ENCODE measurements at places on chromosomes 2 and 18.

DNA sequence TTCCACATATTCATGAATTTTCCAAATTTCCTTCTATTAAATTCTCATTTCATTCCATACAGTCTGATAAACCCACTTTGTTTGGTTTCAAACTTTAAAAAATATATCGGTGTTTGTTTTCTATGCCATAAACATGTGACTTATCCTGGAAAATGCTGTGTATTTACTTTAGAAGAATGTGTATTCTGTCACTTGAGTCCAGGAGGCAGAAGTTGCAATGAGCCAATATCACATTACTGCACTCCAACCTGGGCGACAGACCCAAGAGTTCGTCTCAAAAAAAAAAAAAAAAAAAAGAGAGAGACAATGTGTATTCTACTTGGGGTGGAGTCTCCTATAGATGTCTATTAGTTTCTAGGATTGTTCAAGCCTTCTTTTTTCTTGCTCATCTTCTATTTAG, 31.8 kb downstream of the MBD5 start:
- no peak for DNase-seq

DNA sequence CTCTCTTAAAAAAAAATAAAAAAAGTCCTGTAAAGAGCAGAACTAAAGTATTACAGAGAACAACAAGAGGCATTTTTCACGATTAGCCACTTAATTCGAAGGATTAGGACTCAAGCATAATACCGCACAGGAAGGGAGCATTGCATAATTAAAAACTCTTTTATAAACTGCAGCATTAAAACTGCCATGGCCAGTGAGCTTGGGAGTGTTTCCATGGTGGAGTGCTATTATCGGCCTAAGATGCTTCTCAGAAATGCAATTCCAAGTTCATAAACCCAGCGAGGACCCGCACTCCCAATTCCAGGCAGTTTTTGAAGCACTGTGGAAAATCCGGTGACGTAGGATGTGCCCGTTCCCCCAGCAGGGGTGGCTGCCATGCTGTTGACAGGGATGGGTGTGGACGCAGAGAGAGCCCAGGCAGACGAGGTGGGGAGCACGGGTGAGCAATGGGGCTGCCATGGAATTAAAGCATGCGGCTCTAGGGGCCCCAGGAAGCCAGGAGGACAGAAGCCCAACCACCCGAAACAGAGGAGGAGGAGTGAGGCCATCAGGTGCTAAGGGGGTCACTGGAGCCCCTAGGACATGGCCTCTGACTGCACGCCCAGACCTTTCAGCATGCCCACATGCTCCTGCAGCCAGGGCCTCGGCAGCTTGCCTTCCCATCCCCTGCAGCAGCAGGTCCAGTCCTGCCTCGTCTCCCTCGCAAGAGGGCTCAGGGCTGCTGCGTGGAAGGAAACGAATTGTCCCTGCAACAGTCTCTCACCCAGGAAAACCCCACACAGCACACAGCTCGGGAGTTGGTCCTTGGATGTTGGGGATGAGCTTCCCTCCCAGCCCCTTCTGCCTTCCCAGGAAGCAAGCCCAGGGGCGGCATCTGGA, 233.4 kb downstream of the NDUFA10 start:
- DNase-seq = no peak

GRCh38 chr2:46056541-46056940, 240.7 kb upstream of the EPAS1 start:
- no peak for DNase-seq

DNA sequence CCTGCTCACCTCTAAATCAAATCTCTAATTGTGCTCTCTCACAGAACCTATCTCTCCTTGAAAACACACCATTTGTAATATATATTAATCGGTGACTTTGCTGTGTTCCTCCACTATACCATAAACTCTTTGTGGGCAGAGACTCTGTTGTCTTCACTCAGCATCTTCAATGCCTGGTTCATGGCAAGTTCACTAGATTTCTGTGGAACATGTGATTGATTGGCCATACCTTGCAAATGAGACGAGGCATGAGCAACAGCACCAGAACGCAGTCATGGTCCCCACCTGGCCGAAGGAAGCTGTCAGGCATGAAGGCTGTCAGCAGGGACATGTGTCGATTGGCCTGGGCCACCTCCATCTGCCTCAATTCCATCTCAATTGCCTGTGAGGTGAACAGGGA, 11.6 kb downstream of the DCTN1 start:
- DNase-seq = no peak

DNA sequence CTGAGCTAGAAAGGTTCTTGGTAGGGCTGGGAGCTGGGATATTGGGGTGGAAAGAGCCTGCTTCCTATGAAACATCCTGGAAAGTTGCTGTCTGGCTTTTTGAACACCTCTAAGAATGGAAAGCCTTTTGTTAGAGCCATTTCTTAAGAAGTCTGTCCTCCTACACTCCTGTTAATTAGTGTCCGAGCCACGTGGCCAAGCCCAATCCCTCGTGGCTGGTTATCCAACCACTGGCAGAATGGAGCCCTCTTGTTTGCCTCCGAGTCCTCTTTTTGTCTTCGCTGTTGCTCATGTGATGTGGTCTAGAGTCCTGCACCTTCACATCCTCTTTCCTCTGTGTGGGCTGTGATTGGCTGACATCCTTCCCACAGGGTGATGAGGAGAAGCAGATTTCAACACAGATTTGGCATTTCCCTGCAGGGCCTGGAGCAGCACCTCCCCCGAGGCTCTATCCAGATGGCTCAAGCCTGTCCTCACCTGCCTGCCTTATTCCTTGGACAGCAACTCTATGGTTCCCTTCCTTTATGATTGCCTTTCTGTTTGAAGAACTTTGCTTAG, 8.2 kb upstream of the TOGARAM2 start:
- DNase-seq = no peak

DNA sequence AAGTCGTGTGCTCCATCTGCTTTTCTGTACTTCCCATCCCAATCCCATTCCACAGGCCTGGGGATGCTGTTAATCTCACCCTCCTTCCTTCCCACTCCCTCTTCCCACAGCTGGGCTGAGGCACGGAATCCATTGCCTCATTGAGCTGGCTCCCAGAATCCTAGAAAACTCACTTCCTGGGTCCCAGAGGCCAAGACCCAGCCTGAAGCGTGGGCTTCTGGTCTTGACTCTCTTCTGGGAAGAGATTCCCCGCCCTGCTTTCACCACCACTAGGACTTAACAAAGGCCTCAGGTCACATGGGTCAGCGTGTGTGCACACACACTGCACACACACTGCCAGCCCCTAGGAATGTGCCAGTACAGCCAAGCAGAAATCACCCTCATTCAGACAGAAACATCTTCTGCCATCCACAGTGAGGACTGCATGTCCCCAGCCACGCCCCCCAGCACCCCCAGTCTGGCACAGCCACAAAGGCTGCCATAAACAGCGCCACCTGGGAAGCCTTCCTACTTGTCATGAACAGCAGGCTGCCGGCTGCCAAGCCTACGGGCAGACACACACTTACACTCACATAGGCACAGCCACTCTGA, 165.8 kb downstream of the TNS1 start:
- no peak for DNase-seq

- DNase-seq = no peak
Observed at GRCh38 chr2:66109419-66109818, 325.5 kb upstream of the MEIS1 start.

GRCh38 chr2:12847694-12848575, 131.2 kb downstream of the TRIB2 start:
- DNase-seq = no peak

DNA sequence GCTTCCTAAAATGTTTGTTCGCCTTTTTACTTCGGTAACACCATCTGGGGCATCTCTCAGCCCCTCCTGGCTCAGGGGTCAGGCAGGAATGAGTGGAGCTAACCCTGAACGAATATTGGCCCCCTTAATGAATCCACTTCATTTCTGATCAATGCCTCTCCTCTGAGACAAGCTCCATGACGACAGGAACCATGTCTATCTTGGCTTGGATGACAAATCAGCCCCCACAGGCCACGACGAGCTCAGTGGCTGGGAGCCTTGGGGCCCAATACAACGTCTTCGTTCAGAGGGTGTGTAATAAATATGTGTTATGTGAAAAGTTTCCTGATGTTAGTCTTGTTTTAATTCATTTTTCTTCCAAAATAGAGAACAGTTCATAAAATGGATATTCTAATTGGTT, 133.0 kb downstream of the COL6A3 start:
- DNase-seq = no peak

- DNase-seq = no peak
Observed at GRCh38 chr18:10685484-10685883, 159.7 kb downstream of the NAPG start.

DNA sequence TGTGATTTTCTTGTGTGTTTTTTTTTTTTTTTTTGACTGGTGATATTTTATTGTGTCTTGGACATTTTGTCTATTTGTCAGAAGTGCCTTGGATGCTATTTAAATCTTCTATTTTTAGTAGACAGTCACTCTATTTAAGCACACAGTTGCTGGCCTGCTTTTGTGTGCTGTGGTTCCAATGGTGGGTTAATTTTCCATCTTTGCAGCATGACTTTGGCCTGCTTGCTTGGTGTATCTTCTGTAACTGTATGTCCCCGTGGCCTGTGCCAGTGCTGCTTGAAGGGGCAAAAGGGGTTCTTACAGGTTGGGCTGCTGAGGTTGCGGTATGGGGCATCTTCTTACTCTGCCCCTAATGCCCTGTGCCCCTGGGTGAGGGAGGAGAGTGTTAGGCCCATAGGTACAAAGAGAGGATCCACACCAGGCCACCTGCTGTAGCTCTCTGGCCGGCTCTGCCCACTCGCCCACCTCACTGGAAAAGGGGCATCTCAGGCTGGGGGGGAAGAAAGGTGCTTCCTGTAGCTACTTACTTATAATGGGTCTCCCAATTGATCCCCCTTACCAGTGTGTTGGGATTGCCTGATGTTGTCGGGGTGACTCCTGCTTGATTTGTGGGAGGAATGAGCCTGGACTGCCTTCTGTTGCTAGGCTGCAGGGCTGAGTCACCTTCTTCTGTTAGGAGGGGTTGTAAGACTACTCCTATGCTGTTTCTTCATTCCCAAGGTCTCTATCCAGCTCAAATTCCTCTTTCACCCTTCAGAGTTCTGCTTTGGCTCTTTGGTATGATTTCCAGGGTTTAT, 490.0 kb upstream of the HS6ST1 start:
- no peak for DNase-seq

DNA sequence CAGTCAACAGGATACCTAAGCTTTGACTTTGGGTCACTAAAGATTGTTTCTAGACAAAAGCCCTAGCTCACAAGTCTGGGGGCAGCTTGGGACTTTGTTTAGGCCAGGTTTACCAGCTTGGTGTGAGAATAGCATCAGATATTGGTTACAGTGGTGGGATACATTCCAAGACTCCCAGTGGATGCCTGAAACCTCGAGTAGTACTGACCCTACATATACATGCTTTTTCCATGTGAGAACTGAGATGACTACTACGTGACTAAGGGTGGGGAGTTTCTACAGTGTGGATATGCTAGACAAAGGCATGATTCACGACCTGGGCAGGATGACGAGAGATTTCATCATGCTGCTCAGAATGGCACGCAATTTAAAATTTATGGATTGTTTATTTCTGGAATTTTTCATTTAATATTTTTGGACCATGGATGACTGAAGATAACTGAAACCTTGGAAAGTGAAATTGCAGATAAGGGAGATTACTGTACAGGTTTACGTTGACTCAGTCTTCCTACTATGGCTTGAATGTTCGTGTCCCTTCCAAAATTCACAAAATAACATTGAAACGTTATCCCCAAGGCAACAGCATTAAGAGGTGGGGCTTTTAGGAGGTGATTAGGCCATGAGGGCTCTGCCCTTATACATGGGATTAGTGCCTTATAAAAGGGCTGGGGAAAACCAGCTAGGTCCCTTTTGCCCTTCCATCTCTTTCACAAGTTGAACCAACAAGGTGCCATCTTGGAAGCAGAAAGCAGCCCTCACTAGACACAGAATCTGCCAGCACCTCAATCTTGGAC, 50.2 kb upstream of the CTAGE1 start:
- DNase-seq = no peak

GRCh38 chr2:74011246-74011645, 26.5 kb downstream of the TET3 start:
- DNase-seq = no peak

GRCh38 chr2:69499966-69500365, 62.7 kb upstream of the NFU1 start:
- DNase-seq = no peak

- DNase-seq = peak; percentile 10
Observed at GRCh38 chr18:5073026-5073944, 123.8 kb downstream of the AKAIN1 start.

DNA sequence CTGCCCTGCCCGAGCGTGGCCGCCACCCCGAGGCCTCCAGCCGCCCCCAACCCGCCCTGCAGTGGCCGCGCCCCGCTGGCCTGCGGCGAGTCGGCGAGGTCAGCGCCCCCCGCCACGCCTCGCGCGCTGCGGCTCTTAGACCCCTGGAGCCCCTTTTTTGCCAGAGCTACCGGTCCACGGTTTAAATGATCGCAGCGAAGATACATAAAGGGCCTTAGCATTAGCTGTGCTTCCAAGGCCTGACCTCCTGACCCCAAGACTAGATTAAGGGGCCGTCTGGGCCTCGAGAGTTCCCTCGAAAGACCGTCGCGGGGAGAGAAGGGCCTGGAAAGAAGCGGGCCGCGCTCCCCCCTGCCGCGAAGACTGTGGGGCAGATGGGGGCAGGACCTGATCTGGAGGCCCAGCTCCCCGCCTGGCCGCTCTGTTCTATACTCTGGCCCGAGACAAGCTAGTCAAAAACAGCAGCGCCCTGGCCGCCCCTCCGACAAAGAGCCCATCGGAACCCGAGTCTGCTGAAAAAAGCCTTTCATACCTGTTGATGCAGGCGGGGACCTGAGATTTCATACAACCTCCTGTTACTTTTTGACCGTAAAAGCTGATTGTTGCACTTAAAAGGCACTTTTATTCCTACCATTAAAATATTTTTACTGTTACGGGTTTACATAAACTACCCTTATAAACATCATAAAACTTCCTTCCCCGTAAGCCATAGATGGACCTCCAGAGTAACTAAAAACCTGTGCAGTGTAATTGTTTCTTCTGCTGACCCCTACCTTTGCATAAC, 68.7 kb upstream of the PSMD14 start:
- DNase-seq = no peak

- DNase-seq = no peak
Observed at GRCh38 chr2:120576509-120577474, 158.9 kb upstream of the GLI2 start.

- no peak for DNase-seq
Observed at GRCh38 chr2:19575641-19576040, 217.2 kb upstream of the OSR1 start.

- DNase-seq = no peak
Observed at GRCh38 chr2:240775905-240776304, 44.1 kb downstream of the KIF1A start.

- DNase-seq = no peak
Observed at GRCh38 chr2:163343316-163343715, 392.5 kb downstream of the FIGN start.

All from immature natural killer cell (primary cell).